ENCODE measurements at places on chromosomes 13 and 19.

DNA sequence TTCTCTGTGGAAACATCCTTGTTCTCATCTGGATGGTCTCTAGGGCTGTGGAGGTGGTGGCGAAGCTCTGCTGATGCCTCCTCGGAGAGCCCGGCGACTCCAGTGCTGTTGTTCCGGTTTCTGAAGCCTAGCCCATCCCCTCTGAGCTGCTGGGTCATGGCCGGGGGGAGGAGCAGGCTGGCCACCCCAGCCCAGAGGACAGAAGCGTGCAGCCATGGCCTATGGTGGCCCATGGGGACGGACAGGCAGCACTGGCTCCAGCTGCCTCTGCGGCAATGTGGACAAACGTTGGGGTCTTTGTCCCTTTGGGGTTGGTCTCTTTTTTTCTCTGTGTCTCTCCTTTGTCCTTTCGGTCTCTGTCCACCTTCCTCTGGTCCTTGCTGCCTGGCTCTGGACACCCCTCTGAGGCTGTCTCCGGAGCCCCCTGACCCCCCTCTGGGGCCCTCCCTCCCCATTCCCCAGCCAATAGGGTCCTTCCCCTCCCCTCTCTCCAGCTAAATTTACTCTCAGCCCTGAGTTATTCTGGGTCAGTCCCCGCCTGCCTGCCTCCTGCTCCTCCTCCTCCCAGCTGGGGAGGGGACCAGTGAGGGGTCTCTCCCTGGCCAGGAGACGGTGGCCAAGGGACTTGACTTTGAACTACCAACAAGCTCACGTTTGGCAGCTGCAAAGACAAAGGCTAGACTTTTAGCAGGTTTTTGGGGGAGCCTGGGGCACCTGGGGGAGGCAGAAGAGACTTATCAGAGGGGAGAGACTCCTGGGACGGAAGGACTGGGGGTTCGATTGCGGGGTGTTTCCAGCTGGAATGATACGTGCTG is at the start of gene HRC:
HRC (minus strand) TSS at position 392 of the 815 bp plus-strand sequence; CDS start at position 233, 159 bp downstream.
- DNase-seq = no peak

GRCh38 chr13:48790966-48791365 is 137.2 kb downstream of the CYSLTR2 start:
- no peak for DNase-seq

- no peak for DNase-seq
These were observed 2.8 kb downstream of the MYADM start for GRCh38 chr19:53870485-53870844.

DNA sequence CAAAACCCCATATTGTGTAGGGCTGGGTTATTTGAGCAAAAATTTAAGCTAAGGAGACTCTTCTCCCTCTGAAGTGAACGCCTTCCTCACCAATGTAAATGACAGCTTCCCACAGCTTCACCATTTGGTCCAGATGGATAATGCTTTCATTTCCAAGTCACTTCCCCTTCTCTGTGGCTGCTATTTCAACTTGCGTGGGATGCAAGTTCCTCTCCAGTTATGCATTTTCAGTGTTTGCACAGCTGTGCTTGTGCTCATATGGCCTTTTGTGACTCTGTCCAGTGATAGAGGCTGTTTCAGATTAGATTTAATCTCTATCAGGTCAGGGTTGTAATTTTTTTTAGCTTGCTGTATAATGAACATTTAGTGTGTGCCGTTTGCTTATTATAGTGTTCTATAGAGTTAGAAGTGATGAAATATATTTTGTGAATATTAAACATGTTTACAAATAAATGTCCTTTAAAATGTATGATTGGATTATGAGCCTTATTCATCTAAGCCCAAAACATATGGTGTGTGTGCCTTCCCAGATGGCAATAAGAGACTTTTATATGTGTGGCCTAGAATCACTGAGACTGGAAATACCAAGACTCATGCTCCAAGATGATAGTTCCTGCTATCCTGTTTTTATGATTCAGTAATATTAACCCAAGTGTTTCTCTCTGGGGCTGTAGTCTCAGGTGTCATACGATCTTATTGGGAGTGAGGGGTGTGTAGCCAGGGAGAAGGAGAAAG is 86.6 kb downstream of the TNFRSF19 start:
- DNase-seq = no peak

- no peak for DNase-seq
These were observed 437 bp downstream of the SMARCA4 start for GRCh38 chr19:10961073-10961860.

DNA sequence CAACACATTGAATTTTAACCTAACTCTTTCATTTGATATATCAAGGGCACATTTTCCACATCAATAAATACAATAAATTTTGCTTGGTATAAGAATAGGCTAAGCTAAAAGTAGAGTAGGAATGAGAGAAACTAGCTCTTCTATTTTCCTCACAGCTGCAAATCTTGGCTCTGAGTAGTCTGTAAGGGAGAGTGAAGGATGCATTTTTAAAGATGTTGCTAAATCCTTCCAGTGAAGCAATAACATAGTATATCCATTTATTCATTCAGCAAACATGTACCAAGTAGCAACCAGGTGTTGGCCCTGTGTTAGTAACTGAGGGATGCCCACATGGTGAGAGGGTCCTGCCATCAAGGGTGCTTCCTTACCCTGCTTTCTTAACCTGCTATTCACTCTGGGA is 799.9 kb downstream of the PCDH9 start:
- no peak for DNase-seq

DNA sequence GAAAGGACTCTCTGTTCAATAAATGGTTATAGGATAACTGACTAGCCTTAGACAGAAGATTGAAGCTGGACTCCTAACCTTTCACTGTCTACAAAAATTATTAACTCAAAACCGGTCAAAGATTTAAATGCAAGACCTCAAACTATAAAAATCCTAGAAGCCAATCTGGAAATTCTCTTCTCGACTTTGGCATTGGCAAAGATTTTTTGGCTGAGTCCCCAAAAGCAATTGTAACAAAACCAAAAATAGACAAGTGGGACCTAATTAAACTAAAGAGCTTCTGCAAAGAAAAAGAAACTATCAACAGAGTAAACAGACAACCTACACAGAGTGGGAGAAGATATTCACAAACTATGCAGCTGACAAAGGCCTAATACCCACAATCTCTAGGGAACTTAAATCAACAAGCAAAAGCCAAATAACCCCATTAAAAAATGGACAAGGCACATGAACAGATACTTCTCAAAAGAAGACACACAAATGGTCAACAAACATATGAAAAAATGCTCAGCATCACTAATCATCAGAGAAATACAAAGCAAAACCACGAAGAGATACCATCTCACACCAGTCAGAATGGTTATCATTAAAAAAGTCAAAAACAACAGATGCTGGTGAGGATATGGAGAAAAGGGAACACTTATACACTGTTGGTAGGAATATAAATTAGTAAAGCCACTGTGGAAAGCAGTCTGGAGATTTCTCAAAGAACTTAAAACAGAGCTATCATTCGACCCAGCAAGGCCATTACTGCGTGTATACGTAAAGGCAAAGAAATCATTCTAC is 266.3 kb downstream of the DNAJC15 start:
- DNase-seq = no peak

GRCh38 chr19:41136636-41137455 is 22.6 kb downstream of the CYP2F1 start:
- DNase-seq = no peak

DNA sequence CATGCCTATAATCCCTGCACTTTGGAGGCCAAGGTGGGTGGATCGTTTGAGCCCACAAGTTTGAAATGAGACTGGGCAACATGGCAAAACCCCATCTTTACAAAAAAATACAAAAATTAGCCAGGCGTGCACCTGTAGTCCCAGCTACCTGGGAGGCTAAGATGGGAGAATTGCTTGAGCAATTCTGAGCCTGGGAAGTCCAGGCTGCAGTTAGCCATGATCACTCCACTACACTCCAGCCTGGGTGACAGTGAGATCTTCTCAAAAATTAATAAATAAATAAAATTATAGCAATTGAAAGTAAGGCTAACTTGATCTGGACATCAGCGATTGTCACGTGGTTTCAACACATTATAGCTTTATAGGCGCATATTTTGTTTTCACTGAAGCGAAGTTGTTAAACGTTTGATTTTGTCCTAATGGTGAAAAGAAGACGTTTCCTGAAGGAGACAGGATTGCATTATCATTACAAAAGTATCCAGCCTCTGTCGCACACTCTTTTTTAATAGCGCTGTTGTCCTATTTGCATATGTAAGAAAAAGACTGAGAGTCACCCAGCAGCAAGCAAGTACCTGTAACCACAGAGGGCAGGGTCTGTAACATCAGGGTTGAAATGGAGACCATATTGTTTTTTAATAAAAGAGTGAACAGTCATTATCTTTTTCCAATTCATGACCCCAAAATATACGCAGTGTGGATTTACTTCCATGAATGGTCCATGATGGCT is 335.7 kb downstream of the DCT start:
- DNase-seq = no peak

DNA sequence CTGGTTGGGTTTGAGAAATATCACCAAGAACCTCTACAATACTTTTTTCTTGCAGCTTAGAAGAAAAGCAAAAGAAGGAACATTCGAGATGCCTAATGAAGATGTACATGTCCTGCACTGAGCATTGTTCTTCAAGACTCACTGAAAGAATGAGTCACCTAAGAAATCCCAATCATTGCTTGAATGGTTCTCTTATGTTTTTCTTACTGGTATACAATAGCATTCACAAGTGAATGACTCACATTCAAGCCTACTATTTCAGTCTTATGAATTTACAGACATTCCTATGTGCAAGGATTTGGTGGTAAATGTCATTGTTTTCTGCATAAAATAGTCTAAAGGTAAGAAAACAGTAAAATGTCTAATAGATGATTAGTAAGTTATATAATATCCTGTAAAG is 594.6 kb downstream of the PCDH9 start:
- no peak for DNase-seq

- DNase-seq = no peak
These were observed 79.8 kb upstream of the NBEA start for GRCh38 chr13:34862311-34862710.

- no peak for DNase-seq
These were observed 15.5 kb upstream of the DCLK1 start for GRCh38 chr13:36146511-36147269.

DNA sequence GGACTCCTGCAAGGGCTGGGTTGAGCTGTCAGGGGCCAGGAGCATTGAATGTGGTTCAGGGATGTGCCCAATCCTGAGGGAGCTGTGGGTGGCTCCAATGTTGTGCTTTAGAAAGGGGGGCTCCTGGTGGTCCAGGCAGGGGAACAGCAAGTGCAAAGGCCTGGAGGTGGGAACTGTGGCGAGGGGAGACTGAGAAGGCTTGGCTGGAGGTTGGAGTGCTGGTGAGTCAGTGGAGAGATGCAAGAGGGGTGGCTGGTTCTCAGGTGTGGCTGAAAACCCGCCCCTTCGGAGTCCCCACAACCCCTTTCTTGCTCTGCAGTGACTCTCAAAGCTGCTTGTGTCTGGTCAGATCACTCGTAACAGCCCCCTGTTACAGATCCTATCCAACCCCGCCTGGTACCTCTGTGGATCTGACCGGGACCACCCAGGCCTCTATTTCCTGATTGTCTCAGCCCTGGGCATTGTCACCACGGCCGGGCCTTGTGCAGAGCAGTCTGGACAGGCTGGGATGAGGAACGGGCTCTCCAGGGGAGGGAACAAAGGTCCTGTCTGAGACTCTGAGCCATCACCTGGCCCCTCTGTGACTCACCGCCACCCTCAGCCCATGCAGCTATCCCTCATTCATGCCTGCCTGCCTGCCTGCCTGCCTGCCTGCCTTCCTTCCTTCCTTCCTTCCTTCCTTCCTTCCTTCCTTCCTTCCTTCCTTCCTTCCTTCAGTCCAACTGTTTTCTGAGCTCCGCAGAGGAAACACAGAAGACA is 1.4 kb upstream of the KCNN1 start:
- no peak for DNase-seq

DNA sequence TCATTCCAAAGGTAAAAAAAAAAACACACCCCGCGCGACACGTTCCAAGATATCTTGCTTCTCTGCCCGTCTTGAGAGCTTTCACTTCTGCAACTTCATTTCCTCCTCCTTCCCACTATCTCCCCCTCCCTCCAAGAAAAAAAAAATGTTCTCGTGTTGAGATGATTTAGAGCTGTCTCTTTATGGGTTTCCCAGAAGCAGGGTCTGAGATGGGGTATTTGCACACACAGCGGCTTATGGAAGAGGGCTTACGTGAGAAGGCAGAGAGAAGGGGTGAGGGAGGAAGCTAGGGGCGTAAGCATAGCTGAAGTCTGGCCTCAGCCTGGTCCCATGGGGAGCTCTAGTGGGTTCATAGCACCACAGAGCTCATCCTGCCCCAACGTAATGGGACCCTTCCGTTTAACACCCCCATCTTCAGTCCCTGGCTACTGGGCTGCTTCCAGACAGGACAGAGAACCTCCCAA is 31.3 kb upstream of the USE1 start:
- no peak for DNase-seq

- no peak for DNase-seq
These were observed 15.4 kb upstream of the SBNO2 start for GRCh38 chr19:1189419-1189818.

GRCh38 chr19:47381653-47382279 is 32.7 kb downstream of the DHX34 start:
- no peak for DNase-seq

- DNase-seq = peak; percentile 18
These were observed 550.8 kb upstream of the SLITRK1 start for GRCh38 chr13:84433024-84433423.

DNA sequence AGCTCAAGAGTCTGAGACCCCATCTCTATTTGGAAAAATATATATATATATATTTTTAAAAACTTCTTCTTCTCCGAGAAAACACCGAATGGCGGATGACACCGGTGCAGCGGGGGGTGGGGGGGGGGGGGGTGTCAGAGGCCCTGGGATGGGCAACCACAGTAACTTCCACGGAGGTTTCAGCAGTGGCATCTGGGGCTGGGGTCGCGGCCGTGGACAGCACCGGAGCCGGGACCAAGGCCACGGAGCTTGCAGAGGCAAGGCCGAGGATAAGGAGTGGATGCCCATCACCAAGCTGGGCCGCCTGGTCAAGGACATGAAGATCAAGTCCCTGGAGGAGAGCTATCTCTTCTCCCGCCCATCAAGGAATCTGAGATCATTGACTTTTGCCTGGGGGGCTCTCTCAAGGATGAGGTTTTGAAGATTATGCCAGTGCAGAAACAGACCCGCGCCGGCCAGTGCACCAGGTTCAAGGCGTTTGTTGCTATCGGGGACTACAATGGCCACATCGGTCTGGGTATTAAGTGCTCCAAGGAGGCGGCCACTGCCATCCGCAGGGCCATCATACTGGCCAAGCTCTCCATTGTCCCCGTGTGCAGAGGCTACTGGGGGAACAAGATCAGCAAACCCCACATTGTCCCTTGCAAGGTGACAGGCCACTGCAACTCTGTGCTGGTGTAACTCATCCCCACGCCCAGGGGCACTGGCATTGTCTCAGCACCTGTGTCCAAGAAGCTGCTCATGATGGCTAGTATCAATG is 59.0 kb downstream of the EPS15L1 start:
- DNase-seq = no peak

DNA sequence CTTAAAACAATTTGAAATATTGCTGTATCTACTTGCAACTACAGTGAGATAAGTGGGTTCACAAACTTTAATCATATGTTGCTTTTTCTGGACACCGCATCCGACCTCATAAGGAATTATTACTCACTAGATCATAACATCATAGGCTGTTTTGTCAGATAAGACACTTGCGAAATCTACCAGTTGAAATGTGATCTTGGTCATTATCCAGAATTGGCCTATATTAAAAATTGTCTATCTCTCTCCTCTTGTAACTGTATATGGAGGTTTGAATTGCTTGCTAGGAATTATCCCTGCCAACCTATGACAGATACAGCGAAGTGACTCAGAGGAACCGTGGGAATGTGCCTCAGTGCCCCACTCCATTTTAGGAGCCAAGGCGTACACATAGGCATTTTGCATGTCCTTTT is 117.0 kb upstream of the POSTN start:
- DNase-seq = peak; percentile 5

- DNase-seq = no peak
These were observed 11.2 kb downstream of the UNC13A start for GRCh38 chr19:17677002-17677401.

- DNase-seq = peak; percentile 6
These were observed 143.5 kb upstream of the UBL3 start for GRCh38 chr13:29993716-29994488.
